GM13977 (cell line): ENCODE measurements at places on chromosomes 2 and 18.
A peak's percentile ranks its signal among the peaks of the same experiment; 100 is the strongest.

- no peak for DNase-seq
Observed at GRCh38 chr2:138182937-138183312, 218.7 kb downstream of the HNMT start.

- DNase-seq, result no peak
Observed at GRCh38 chr2:210553373-210553772, 3.0 kb upstream of the CPS1 start.

DNA sequence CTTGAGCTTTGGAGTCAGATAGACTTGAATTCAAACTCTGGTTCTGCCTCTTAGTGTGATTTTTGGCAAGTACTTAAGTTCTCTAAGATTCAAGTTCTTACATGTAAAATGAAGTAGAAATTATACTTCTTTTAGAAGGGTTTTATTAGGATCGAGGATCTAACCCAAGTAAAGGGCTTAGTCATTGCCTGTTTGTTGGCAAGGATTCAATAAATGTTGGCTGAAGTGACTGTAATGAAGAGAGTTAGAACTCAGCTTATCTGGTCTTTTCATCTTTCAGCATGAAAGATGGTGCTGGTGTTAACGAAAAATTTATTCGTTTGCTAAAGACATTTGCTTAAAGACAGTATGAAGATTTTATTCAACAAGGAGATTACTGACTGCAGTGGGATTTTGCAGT, 315.9 kb upstream of the THUMPD2 start:
- DNase-seq, result no peak

GRCh38 chr2:239594772-239595608, 194.2 kb upstream of the HDAC4 start:
- DNase-seq, result no peak

DNA sequence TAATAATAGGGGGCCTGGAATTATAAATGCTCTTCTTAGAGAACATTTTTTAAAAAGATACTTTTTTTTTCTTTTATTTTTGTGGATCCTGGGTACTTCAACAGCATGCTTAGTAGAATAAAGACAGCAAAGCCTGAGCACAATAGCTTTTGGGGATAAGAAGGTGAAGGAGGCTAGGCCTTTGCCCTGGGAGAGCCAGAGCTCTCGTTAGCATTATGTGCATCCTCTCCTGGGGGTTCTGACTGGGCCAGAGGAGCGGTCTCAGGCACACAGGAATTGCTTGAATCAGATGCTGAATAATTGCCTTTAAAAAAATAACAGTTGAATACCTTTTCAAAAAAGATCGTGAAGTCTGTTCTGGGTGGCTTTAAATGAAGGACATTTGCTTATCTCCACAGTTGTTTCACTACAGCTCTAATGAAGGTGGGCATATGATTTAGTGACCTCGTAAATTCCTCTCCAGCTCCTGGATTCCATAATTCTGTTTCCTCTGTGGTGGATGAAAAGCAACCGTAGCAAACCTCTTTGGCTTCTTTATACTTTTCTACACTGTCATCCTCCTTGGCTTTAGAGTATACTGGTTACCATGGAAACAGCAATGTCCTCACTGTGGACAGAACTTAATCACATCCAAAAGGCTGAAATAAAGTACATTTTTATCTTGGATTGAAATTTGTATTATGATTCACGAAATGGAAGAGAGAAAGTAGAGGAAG, 133.8 kb downstream of the MAIP1 start:
- DNase-seq, result no peak

DNA sequence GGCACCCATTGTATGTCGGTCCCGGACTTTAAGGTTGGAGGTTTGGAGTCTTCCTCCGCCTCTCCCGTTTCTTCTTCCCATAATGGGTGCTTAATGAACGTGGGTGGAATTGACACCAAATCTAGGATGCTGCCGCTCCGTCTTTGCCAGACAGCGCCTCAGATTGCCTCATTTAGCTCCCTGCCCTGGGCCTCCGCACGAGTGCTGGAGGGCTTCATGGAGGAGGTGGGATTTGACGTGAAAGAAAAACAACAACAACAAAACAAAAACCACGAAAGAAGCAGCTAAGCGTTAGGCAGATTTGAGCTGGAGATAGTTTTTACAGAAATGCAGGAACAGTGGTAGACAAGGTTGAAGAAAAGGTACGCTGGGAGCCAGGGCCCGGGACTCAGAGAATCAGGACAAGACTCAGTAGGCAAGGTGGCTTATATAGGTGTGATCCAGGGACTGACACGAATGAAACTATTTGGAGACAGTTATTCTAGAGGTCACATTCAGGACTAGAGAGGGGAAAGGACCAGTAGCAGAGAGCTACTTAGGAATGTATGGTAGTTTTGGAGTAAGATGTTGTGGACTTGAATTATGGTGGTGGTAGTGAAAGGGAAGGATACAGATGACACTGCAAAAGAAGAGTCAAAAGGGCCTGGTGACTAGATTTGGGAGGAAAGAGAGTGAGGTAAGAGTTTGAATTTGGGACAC, 605 bp downstream of the ZNF2 start:
- no peak for DNase-seq

DNA sequence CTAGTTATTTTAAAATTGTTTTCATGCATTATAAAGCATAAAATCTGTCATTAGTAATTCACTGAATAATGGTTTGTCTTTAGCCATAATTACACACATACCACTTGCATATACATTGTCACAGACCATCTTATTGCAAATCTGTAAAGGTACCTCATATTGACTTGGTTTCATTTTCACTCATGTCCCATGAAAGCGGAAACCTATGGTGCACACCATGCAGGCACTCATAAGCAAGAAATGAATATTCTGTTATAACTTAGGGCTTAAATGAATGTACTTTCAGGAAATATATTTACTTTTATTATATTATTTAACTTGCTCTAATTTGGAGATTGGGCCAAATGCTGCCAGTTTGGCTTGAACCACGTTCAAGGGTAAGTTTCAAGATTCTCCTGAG, 29.2 kb upstream of the STK17B start:
- peak; percentile 47 for DNase-seq

- DNase-seq, result no peak
Observed at GRCh38 chr2:7348761-7349160, 431.5 kb downstream of the RNF144A start.

DNA sequence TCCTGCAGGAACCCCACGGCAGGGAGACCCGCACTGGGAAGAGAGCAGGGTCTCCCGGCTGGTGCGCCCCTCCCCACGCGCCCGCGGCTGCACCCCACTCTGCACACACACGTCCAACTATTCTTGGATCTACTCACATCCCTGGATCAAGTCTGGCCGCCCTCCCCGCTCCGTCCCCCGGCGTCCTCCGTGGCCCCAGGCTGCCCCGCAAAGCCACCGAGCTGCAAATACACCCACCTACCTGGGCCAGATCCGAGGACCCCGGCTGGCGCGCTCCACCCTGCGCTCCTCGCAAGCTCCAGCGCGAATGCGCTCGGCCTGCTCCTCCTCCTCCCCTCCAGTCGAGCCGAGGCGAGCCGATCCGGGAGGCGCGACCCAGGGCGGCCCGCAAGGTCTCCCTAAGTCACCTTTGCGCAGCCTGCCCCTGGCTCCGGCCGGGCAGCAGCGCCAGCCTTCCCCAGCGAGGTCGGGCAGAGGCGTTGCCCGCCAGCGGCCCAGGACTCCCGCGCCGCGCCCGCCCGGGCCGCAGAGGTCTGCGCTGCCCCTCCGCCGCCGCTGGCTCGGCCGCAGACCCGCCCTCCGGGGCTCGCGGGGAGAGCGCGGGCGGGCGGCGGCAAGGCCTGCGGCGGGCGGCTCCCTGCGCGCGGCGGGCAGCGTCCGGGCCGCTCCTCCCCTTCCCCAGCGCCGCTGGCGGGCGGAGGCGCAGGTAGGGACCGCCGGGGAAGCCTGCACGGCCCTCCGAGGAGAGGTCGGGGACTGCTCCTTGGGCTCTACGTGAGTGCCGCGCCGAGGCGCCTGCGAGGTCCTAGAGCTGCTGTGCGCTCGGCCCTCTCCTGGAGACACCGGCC, 126.0 kb downstream of the OSBPL1A start:
- DNase-seq, result peak; percentile 59

DNA sequence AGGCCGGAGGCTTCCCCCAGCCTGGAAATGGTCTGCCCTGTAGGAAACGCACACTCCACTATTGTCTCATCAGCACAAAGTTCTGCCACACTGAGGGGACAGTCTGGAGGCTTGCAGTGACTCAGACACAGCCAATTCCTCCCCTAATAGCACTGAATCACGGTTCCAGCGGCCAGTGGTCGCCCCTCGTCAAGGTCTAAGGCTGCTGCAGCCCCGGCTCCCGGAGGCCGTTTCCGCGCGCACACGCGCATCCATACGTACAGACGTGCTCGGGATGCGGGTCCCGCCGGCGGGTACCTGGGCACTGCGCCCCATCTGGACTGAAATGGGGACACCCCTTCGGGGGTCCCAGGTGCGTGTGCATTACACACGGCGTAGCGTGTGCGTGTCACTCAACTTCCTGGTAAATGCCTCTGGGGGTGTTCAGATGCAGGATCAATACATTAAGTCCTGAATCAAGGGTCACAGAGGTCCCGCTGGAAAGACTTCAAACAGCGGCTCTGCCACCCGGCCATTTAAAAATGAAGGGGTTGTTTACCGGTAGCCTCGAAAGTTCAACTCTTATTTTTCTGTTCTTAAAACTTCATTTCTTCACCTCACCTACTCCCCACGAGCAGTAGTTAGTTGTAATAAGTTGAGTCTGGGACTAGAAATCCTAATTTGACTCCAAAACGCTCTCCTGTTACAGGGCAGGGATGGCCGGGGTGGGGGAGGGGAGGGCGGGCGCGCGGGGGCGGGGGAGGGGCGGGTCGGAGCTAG, 572 bp upstream of the ZNF516 start:
- peak; percentile 46 for DNase-seq
